ENCODE measurements at places on chromosomes 1 and 21.

GRCh38 chr1:75522389-75522788 lies 88.5 kb downstream of the SLC44A5 start:
- DNase-seq, result no peak

GRCh38 chr1:41101950-41102607 lies 80.6 kb upstream of the SLFNL1 start:
- DNase-seq, result no peak

GRCh38 chr1:64192290-64192689 lies 11.1 kb upstream of the UBE2U start:
- DNase-seq, result no peak

DNA sequence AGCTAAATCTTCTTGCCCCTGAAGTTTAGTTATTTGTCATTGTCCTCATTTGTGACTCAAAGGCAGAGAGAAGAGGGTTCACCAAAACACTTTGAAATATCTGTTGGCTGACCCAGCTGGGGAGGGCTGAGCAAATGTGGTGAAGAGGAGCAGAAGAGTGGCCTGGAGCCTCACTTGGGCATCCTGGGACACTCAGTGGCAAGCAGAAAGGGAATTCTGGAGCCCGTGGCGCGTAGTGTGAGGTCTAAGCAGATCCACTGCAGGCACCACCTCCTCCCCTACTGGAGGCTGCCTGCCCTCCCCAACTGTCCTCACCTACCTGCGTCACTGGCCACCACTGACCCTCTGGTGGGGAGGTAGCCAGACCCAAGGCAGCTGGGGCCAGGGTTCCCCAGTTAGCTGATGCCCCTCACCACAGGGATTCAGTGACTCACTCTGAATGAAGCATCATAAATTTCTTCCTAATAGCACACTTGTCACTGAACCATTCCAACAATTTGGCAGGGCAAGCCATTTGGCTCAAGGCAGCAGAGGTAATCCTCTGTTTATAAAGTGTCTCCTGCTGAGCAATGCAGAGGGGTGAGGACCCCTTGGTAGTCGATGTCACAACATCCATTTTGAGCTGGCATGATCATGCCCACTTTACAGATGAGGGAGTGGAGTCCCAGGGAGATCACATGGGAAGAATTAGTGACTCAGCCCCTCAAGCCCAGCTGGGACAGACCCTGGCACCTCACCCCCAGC lies 80.3 kb downstream of the NENF start:
- DNase-seq, result no peak

DNA sequence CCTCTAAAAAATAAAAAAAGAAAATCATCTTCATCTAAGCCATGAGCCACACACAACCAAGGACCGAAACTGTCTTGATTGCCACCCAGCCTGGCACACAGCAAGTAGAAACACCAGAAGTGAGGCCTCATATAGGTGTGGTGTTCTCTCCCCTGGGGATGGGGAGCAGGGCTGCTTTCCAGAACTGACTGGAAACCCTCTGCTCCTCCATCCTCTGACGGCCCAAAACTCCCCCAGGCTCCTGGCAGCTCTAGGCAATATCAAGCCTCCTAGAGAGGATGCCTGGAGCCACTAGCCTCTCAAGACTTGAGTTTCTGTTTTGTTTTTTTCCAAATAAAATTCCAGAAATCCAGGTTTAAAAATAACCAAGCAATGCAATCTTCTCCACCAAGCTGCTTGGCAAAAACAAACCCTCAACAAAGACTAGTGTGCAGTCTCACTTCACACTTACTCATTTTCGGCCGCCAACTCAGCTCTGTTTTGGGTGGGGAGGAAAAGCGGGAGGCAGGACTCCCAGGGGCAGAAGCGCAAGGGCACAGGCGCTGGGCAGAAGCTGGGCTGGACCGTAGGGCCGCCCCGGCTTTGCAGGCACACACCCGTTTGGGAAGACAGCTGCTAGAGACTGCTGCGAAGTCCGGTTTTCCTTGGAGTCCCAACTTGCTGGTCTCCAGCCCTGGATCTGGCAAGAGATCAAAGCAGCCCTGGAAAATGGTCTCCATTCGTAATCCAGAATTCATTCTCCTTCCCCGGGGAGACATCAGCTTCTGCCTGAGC lies 78.2 kb upstream of the CAPZB start:
- no peak for DNase-seq

GRCh38 chr1:205348554-205349487 lies 7.9 kb downstream of the KLHDC8A start:
- DNase-seq, result no peak

DNA sequence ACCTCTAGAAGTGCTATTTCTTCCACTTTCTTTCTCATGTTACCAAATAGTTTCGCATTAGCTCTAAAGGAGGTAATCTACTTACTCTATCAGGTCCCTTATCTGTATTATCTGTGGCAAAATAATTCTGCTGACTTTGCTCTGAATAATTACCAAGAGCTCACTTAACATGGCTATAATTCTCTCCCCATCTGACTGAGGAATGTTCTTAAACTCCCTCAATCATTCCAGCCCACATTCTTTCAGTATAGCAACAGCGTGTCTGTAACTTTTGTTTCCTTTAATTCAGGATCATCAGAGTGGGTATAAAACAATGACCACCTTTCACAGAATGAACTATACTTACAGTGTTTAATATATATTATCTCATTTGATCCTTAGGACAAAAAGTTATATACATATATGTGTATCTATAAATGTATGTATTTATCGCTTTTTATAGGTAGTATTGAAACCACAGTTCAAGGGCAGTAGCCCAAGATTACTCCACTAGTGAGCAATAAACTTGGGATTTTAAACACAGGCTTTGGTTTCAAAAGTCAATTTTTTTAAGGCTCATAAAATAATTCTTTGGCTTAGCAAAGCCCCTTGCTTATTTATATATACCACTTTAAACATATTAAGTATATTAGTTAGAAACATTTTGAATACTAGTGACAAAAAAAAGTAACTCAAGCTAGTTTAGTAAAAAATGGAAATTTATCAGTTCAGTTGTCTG lies 36.1 kb upstream of the ST6GALNAC3 start:
- no peak for DNase-seq

- DNase-seq, result no peak
Observed at GRCh38 chr1:170800812-170801211, 134.5 kb upstream of the MROH9 start.

- DNase-seq, result no peak
Observed at GRCh38 chr1:17075470-17076255, 21.8 kb upstream of the SDHB start.

GRCh38 chr1:104574620-104575019 lies 824.9 kb downstream of the AMY1C start:
- no peak for DNase-seq

GRCh38 chr1:169924829-169925228 lies 31.1 kb upstream of the SCYL3 start:
- DNase-seq, result no peak

DNA sequence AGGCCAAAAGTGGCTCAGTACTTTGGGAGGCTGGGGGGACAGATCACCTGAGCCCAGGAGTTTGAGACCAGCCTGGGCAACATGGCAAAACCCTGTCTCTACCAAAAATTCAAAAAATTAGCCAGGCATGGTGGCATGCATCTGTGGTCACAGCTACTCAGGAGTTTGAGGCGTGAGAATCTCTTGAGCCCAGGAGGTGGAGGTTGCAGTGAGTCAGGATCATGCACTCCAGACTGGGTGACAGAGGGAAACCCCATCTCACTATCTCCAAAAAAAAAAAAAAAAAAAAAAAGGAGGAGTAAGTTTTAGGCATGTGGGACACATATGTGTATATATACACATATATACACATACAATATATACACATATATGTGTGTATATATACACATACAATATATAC lies 165.3 kb upstream of the DPYD start:
- no peak for DNase-seq

GRCh38 chr1:100265562-100265930 lies 470 bp upstream of the RTCA start:
- no peak for DNase-seq

GRCh38 chr1:80448081-80448480 lies 1352.7 kb upstream of the ADGRL2 start:
- no peak for DNase-seq

- no peak for DNase-seq
Observed at GRCh38 chr21:38628349-38628748, 130.1 kb upstream of the ERG start.

- DNase-seq, result no peak
Observed at GRCh38 chr1:223811634-223812101, 34.1 kb downstream of the TP53BP2 start.

Measured in stimulated activated CD8-positive, alpha-beta memory T cell treated with anti-CD3 and anti-CD28 coated beads, Interleukin-4, amount 100 ng/mL, for 24 hours (primary cell).